ENCODE measurements at places on chromosomes 5 and 9. TPM values are rescaled to one million over a fixed set of nuclear protein-coding genes. Genes with fewer than 3 reads are reported as not detected.

GRCh38 chr9:106891286-106891685, 28.3 kb downstream of the ZNF462 start:
- no peak for DNase-seq

GRCh38 chr5:133907075-133907474, 61.4 kb downstream of the C5orf15 start:
- no peak for DNase-seq

DNA sequence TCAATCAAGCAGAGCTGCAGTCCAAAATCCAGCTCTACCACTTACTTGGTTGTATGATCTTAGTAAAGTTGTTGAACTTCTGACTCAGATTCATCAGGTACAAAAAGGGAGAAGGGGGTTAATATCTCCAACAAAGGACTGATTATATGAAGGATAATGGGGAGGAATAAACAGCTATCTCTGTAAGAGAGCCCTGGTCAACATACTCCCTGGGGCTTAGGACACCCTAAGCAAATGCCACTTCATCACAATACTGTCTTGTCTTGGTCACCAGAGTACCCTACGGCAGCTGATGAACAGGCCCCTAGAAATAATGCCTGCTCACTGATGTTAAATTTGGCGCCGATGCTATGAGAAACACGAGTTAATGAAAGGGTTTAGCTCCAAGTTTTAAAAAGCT, 34.8 kb downstream of the LHFPL2 start:
- no peak for DNase-seq

GRCh38 chr5:163635631-163636030, 130.2 kb downstream of the MAT2B start:
- DNase-seq, result no peak

- peak; percentile 4 for DNase-seq
These were observed 51.6 kb downstream of the AHRR start for GRCh38 chr5:372996-373709.

DNA sequence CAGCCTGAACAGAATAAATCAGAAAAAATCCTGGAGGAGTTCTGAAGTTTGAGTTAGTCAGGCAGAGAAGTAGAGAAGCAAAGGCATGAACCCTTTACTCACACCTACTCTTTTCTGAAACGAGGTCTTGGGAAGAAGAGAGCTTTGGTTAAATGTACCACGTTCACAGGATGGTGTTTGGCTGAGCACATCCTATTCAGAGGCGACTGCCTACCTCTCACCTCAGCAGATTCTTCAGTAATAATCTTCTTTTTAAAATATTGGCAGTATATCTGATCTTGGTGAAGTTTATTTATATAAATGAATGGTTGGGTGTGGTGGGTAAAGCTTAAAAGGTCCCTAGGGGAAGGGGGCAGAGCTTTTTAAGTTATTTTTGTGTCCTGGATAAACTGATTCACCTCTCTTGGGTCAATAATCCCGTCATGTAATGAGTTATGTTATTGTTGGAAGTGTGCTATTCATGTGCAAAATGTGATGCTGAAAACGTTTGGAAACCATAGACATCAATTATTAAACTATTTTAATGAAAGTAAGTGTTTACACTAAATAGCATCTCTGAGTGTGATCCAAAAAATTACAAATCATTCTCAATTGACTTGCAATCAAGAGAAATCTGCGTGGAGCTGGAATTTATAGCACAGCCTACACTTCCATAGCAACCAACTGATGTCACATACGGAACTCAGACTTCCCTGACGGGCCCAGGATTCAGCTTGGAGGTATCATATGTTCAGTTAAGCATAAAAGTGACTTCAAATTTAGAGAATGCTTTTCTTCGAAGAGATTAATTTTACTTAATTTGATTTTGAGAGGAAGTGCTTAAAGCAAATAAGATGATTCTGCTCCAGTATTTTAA, 94.3 kb upstream of the EQTN start:
- DNase-seq, result no peak

GRCh38 chr9:109865521-109865920, 85.5 kb downstream of the PALM2AKAP2 start:
- DNase-seq, result no peak

DNA sequence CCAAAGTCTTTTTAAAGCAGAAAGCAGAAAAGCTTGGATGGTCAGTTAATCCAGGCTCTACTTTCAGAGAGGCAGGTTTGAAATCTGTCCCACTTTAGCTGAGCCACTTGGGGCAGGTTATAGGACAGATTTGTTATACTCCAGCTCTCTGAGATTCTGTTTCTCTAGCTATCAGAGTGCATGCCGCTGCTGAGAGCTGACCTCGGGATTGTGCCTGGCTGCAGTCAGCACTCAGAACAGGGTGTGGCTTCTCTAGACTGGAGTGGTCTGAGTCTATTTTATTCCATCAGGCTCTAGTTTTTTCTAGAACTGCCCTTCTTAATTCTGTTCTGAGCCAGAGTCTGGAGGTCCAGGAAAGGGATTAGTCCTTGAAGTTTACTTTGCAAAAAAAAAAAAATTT, 67.7 kb downstream of the NDFIP1 start:
- no peak for DNase-seq

DNA sequence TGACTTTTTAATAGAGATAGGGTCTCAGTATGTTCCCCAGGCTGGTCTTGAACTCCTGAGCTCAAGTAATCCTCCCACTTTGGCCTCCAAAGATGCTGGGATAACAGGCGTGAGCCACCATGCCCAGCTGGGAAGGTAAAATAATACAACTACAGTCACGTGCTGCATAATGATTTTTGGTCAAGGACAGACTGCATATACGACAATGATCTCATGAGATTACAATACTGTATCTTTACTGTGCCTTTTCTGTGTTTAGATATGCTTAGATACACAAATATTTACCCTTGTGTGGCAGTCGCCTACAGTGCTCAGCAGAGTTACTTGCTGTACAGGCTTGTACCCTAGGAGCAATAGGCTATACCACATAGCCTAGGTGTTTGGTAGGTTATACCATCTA, 14.2 kb upstream of the IRF1 start:
- no peak for DNase-seq

- DNase-seq, result no peak
These were observed 172.9 kb downstream of the GLIS3 start for GRCh38 chr9:4126996-4127395.

- no peak for DNase-seq
These were observed 252.0 kb downstream of the RASEF start for GRCh38 chr9:82810915-82811314.

WNK2 gene
- 31.9 TPM for total RNA-seq

IL5 gene
- not detected for total RNA-seq

FLT4 gene
- 35.5 TPM for total RNA-seq

ZNF354B gene
- total RNA-seq, result 25.8 TPM

OR2V2 gene
- not detected for total RNA-seq

SARDH gene
- not detected for total RNA-seq

NMUR2 gene
- not detected for total RNA-seq

POU5F2 gene
- total RNA-seq, result 3.1 TPM

SLC36A3 gene
- total RNA-seq, result not detected

Data from uterus (tissue), 4 donors.